NCI-H2029 treated with DMSO at 0.1 percent for 48 hours (cell line): ENCODE measurements at places on chromosomes 2 and 18.

DNA sequence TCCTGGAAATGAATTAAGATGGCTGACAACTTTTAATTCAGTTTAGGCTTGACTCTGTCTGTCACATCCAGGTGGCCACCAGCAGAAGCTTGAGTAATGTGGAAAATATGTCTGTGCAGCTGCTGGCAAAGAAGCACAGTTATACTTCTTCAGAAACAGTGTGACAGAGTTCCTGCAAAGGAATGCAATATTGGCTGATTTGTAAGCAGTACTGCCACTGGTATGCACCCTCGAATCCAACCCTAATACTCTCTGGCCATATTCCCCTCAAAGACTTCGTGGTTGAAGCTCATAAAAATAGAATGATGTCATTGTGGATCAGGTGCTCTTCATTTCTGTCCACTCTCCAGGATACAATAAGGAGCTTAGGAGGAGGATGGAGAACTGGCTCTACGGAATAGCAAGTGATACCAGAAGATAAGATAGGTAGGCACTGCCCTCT is 86.2 kb downstream of the METTL8 start:
- no peak for DNase-seq

DNA sequence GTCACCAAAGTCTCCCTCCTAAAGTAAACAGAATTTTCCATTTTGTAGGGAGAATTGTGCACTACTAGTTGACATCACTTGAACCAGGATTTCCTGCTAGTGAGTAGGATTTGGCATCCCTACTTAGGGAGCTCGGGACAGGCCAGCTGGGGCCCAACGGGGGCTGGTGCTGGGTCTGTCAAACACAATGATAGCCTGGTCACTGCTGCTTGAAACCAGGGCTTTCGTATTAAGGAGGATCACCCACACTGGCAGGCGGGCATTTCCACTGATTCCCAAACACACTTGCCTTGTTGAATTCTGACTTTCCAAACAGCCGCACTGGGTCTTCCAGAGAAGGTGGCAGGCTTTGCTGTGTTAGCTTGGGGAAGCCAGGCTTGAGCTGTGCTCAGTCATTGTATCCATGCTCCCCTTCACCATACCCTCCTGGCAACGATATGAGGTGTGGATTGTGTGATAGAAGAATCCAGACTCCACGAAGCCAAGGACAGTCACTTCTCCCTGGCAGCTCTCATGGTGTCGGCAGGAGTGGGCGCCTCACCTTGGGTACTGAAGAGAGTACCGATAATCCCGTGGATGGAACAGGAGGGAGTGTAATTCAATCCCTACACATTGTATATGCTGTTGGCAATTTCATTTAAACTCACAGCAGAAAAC is 7.5 kb downstream of the GDF7 start:
- no peak for DNase-seq

DNA sequence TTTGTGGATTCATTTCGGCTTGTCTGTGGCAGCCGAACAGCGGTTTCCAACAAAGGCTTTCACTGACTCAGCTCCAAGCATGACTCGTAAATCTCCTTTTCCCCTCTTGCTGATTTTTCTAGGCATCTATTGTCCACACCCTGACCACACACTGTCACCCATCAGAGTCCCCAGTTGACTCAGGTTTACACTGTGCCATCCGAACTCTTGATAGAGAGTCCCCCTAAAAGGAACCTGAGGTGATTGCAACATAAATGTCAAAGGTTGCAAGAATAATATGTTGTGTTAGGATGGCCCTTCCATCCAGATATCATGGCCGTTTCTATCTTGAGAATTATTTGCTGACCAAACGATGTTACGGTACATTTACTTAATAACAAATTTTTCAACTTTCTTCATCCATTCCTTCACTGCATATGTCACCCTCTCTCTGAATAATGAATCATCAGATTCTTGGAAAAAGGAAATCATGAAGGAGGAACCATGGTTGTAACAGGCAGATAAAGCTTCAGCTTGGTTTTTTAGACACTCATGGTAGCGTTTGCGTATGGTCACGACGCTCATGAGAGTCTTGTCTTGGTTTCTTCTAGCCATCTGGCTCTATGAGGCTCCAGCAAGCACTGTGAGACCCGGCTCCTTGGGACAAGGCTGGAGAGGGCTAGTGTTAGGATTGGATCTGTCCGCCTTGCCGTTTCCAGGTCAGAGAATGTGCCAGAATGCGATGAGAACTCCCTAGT is 72.1 kb downstream of the NPAS2 start:
- DNase-seq, result no peak

DNA sequence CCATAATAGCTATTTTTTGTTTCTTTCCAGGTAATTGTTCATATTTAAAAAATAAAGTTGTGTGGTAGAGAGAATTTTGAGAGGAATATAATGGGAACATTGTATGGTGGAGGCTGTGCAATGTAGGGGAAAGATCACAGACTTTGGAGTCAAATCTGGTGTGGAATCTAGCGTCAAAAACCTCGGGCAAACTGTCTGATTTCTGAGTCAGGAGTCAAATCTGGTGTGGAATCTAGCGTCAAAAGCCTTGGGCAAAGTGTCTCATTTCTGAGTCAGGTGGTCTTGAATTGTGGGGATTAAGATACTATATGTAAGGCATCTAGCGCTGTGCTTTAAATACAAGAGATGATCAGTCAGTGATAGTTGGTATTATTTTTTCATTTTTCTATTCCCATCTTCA is 5.1 kb downstream of the PTPN4 start:
- no peak for DNase-seq

- DNase-seq, result no peak
Measured at GRCh38 chr2:111990856-111991255, 64.2 kb upstream of the TMEM87B start.

GRCh38 chr2:203719456-203720410 is 13.3 kb downstream of the CD28 start:
- no peak for DNase-seq

GRCh38 chr2:26847655-26848335 is at the start of gene DPYSL5:
TSS of gene DPYSL5 (plus strand) at chr2:26848132. CDS start at chr2:26898500, 50,368 bp downstream.
- DNase-seq, result no peak

GRCh38 chr18:23933407-23933806 is 81.1 kb upstream of the TTC39C start:
- DNase-seq, result no peak

GRCh38 chr18:23718243-23718720 is 29.0 kb downstream of the LAMA3 start:
- no peak for DNase-seq

DNA sequence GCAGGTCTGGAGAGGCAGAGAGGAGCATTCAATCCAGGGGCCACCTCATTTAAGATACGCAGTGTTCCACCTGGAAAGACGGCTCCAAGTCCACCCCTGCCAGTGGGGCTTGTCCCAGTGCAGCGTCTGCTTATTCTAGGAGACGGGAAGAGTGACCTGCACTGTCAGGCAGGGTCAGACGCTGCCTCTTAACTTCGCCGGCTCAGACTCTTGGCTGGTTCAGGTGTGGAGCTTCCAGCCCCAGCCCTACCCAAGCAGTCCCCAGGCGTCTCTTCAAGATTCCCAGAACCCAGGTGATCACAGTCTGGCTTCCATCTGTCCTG is 208.5 kb downstream of the TFCP2L1 start:
- no peak for DNase-seq

DNA sequence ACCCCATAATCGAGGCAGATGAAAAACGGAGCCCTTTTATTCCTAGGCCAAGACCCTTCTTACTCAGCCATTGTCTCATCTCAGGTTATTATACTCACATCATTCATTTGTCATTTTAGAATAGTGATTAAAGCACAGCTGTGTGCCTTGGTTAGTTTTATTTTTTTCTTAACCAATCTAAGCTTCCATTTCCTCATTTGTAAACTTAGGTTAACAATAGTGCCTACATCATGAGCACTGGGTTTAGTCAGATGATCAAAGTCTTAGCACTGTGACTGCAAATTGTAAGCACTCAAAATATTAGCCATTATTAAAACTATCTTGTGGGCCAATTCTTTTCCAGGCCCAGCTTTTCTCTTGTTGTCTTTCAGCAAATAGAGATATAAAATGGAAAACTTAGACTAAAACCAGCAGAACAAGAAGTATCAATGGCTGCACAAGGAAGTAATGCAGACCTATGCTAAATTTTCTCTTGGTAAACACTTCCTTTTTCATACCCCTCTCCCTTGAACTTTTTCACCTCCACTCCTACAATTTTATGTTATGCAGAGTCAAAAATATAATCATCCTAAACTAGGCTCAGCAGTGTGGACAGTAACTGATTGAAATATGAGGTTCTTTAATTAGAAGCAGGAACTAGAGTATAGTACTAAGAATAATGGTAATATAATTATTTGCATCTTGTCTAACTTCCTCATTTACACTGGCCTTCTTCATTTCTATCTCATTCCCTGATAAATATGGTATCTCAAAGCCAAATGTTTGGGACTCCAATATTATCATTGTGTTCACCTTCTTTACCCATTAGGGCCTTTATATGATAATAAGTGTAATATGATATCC is 21.5 kb upstream of the GALNT3 start:
- DNase-seq, result no peak

GRCh38 chr2:160469621-160470204 is 23.9 kb downstream of the RBMS1 start:
- no peak for DNase-seq

GRCh38 chr18:9082711-9083510 is 19.6 kb upstream of the NDUFV2 start:
- DNase-seq, result no peak

DNA sequence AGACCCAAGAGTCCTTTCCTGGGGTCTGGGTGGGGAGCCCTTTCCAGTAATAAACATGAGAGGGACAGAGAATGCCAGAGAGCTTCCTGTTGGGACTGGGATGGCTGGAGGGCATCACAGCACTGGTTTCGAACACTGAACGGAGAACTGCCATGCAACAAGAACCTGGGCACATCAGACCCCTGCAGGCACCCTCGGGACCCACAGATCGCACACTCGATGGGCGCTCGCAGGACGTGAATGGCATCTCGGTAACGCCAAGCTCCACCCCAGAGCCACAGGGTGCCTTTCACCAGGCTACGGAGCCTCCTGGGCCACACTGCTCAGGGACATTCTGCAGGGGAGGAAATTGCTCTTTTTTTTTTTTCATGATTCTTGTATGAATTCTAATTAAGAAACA is 25.1 kb downstream of the SLC66A2 start:
- no peak for DNase-seq
